Mesothelial cell of epicardium (in vitro differentiated cells): ENCODE measurements at places on chromosomes 1 and 21.

DNA sequence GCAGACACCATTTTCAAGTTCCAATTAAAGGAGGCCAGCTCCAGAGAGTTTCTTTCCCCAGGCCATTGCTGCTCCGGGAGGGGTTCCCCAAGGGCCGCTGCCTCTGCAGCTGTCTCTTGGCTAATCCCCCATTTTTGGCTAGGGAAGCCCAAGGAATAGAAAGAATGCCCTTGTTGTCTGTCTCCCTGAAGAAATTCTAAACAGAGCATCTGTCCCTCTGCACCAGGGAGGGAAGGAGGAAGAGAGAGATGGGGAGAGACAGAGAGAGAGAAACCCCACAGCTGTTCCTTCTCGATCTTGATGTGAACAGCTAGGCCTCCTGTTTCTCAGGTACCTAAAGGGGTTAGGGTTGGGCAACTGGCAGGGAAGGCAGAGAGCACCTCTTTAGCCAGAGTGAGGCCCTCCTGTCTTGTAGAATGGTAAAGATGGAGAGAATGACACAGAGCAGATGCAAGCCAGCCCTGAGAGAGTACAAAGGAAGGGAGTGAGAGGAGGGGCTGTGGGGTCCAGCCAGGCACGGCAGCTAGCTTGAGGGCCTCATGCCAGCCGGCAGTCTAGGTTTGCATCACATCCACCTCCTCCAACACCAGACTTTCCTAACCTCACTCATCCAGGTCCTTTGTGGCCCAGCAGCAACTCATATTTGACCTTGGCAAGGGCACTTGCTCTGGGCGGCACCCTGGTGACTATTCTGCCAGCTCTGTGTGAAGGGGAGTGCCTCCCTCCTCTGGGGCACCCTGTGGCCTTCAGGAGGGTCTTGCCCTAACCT lies 13.1 kb downstream of the OPTC start:
- no peak for DNase-seq

DNA sequence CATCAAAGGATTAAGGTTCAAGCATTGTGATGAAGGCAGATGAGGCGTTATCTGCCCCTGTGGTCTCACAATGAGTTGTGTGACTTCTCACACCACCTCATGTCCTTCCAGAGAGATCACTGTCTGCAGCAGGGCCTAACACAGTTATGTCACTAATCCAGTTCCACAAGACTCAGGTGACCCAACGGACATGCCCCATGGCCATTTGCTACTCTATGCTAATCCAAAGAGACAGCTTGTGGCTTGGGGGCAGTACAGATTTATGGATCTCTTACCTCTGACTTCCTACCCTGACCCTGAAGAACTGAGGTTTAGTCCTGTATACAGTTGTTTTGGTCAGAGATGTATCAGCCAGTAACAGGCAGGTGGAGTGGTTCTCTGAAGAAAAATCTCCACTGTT lies 147.1 kb downstream of the GLUL start:
- DNase-seq, result no peak

- no peak for DNase-seq
These were observed 599 bp upstream of the ITPKB start for GRCh38 chr1:226739696-226740065.

- no peak for DNase-seq
These were observed 21.5 kb upstream of the ATP5PO start for GRCh38 chr21:33937146-33937545.

GRCh38 chr1:57294177-57294576 lies 129.7 kb downstream of the DAB1 start:
- no peak for DNase-seq
